NCI-H345 (cell line): ENCODE measurements at places on chromosomes 12 and 14.

DNA sequence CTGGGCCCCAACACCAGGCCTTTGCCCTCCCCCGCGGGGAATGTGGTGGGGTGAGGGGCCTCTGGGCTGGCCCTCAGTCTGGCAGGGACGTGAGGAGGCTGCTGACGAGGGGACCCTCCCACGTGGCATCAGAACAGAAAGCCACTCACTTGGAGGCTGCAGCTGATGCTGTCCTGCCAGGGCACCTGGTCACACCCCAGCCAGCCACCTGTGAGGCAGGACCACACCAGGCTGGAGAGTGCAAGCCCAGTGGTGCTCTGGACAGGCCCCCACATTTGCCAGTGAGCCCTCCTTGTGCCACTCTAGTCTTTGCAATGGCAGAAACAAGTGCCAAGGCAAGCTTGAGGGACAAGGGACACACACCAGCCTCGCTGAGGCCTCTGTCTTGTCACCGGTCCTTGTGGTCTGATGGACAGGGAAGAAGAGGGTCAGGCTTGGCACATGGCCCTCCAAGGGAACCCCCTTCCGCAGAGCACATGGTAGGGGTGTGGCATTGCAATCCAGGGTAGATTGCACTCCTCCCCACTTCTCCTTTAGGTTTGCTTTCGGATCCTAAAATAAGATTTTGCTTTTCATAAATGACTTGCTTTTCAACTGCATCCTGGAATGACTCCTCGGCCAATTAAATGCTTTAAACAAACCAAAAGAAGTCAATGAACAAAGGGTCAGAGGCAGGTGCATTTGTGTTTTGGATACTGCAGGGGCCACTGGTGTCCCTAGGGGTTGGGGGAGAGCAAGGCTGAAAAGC is 53.7 kb downstream of the CCDC88C start:
- DNase-seq = no peak

DNA sequence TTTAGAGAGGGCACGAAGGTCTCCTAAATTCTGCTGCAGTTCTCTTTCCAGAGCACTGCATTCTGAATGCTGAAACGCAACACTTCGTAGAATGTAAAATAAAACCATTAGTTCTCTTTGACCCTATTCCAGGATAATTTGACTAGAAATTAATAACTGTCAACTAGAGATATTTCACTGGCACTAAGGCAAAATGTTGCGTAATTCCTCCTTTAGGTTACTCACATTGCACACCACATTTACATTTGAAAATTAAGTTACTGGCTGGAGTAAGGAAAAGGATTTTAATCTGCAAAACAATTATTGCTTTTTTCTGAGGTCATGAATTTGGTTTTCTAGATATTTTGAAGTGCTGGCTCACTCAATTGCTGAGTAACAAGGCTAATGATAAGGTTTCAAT is 58.0 kb upstream of the TRHDE start:
- no peak for DNase-seq

- peak; percentile 58 for DNase-seq
These were observed 221.7 kb upstream of the GRIP1 start for GRCh38 chr12:66900616-66901015.

DNA sequence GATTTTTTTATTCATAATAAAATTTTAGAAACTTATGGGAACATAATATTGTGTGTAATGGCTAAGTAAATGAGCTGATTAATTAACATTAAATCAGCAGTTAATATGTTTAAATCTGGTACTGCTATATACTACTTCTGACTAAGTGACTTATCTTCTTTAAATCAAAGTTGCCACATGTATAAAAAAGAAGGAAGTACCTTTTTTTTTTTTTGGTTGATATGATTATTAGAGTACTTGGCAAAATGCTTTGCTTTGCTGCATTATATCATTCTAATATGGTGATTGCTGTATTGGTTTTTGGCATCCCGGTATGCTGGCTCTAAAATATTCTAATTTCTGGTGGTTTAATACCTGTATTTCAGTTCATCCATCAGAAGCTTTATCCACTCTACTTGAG is 319.1 kb upstream of the RGS6 start:
- DNase-seq = no peak

DNA sequence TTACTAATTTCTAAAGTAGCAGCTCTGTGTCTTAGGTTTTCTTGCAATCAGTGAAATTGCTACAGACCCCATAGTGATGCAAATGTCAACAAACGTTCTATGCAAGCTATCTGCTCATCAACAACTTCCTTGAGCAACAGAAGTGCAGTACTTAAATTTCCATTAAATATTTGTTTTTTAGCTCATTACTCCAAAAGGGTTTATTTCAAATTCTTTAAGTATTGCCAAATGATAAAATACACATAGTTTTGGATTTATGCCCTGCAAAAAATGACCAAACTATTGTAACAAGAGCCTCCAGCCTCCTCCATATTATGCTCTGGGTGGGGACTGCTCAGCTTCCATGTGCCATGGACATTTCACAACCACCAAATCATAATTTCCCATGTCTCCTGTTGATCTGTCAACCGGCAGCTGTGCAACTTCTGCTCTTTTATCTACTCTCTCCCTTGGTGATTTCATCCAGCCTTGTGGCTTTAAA is 4.4 kb downstream of the BDKRB1 start:
- no peak for DNase-seq

DNA sequence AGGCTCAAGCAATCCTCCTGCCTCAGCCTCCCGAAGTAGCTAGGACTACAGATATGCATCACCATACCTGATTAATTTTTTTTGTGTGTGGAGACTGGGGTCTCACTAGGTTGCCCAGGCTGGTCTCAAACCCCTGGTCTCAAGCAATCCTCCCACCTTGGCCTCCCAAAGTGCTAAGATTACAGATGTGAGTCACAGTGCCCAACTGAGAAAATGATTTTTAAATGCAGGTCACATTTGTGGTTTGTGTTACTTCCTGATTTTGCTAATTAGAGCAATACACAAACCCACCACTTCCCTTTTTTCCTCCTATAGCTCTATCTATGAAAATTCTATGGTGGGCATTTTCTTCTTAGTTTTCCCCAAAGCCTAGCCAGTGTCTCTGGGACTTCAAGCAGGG is 45.5 kb upstream of the TMEM263 start:
- DNase-seq = no peak
